ENCODE measurements at places on chromosomes 7 and 10.

DNA sequence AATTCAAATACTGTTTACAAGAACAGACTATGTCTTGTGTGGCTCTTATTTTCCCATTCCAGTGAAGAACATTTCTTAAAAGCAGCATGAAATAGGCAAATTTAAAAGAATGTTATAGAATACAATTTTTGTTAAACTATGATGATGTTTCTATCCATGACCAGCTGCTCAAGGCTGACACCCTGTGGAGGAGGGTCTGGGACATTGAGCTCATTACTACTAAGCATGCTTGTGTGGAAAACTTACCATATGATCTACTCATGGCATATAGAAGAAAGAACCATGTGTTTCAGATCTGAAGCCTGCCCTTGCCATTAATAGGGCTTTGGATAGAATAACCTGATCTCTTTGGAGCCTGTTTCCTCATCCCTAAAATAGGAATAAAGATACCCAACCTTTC, 125.0 kb downstream of the FOXP2 start:
- no peak for DNase-seq

GRCh38 chr7:121336579-121336978, 7.8 kb downstream of the WNT16 start:
- no peak for DNase-seq

DNA sequence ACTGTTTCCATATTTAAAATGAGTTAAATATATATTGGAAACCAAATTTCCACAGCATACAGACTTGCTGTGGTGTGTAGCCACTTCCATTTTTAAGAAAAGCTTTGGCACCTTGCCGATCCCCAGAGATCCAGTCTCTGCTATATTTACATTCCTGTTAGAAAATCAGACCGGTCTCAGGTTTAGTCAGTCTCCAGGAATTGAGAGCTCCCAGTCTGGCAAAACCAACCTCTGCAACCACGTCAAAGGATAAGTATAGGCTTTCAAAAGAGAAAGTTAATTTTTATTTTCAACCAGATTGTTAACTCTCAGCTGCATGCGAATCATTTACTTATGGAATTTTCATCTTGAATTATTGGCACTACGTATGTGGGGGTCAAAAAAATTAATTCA, 28.2 kb downstream of the PUS7 start:
- DNase-seq = peak; percentile 61

- DNase-seq = peak; percentile 77
Measured at GRCh38 chr7:79420464-79420863, 33.0 kb downstream of the MAGI2 start.

- DNase-seq = no peak
Measured at GRCh38 chr10:31126593-31126992, 94.9 kb upstream of the ZNF438 start.

DNA sequence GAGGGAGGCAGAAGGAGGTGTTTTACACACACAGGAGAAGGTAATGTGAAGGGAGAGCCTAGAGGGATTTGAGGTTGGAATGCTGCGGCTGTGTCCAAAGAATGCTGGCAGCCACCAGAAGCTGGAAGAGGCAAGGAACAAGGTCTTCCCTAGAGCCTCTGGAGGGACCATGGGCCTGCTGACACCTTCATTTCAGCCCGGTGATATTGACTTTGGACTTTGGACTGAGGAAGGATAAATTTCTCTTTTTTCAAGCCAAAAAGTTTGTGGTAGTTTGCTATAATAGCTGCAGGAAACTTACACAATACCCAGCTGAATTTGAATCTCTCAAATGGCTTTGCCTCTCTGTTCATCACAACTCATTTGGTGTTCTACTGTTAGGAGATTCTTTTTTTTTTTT, 34.6 kb downstream of the UBN2 start:
- DNase-seq = no peak

- no peak for DNase-seq
Measured at GRCh38 chr10:29839826-29840515, 205.2 kb upstream of the SVIL start.

- DNase-seq = no peak
Measured at GRCh38 chr10:89798092-89798491, 96.7 kb downstream of the KIF20B start.

DNA sequence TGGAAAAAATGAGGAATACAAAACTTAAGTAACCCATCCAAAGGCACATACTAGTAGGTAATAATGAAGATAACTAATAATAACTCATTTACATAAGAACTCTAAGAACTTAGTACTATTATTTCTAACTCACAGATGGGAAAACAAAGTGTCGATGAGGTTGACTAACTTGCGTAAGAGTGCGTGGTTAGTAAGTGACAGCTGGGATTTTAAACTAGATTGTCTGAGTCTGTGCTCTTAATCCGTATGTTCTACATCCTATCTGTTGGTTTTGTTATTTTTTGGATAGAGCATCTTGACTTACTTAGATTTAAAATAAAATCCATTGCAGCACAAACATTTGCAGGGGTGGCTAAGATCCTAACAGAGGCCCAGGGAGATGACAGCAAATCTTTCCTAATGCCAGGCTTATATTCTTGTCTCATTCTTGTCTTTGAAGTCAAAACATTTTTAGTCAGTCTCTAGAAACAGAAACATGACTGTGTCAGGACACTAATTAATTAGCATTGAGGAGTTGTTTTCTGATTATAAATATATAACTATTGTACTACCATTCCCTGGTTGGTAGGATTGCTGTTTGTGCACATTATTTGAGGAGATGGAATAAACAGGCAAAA, 11.7 kb downstream of the RPA3 start:
- no peak for DNase-seq

- DNase-seq = no peak
Measured at GRCh38 chr10:90885176-90885575, 13.4 kb downstream of the RPP30 start.

DNA sequence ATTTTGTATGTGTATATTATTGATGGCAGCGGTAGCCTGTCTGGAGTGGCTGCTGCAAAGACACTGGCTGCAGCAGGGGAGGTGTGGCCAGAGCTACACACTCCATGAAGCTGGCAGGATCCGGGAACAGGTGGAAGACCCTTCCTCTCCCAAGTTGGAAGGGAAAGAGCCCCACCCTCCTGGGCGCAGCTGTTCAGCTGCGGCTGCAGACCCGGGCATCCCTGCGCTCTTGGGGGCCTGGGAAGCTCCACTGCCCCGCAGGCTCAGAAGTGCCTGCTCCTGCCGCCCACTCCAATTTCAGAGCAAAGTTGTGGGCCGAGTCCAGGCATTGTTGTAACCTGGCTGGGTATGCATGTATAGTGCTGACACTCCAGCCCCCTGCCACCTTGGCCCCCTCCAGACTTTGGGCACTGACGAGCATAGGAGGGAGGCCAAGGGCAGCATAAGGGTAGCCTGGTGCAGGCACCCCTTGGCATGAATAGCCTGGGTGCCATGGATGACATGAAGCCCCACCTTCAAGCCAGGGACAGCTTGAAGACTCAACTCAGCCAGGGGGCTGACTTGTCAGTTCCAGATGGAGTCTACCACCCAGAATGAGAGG, 90.7 kb upstream of the TMEM168 start:
- DNase-seq = no peak

- DNase-seq = no peak
Measured at GRCh38 chr10:78545756-78546155, 512.1 kb downstream of the RPS24 start.

DNA sequence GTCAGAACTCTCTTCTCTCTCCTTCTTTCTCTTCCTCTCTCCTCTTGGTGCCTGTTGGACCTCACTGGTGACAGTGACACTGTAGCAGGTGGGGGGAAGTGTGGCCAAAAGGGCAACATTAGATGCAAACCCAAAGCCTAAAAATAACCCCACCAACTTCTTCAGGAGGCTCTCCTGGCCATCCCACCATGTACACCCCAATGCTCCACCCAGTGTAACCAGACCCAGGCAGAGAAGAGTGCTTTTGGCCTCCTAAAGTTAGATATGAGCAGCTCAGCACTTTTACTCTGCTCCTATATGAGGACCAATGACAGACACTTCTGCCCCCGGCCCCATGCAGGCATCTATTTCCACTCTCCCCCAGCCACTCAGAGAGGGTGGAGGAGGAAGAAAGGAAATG, 5.5 kb downstream of the MYOZ1 start:
- DNase-seq = no peak

DNA sequence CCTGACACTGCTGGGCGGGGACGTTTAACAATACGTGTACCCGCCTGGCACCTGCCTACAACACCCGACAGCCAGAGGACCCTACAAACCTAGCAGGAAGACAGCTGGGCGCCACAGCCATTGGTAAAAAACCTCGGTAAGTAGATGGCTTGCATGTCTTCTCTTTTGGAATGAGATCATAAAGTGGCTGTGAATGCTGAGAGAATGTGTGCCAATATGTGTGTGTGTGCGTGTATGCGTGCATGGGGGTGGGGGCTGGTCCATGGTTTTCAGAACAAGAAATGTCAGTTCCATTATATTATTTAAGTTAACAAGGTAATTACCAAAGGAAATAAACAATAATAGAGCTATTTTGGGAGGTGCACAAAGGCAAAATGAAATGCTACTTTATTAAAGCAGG, 39.2 kb downstream of the PAPOLB start:
- DNase-seq = no peak

GRCh38 chr10:16853201-16853600, 36.0 kb upstream of the RSU1 start:
- no peak for DNase-seq

- no peak for DNase-seq
Measured at GRCh38 chr7:139693651-139694388, 84.0 kb downstream of the HIPK2 start.

DNA sequence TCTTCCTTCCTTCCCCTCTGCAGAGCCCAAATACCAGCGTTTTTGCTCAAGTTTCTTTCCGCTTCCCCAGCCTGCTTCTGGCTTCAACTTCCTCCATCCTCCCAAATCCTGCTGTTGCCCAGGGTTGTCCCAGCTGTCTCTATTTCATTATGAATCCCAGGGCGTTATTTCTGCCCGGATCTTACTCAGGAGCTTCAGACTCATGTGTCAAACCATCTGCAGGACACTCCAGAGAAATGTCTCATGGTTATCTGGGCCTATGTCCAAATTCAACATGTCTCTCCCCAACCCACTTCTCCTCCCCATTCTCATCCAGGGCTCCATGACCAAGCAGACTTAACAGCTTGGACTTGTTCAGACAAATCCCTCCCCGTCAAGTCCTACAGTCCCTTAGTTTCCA, 15.6 kb downstream of the ARHGAP22 start:
- DNase-seq = peak; percentile 77

DNA sequence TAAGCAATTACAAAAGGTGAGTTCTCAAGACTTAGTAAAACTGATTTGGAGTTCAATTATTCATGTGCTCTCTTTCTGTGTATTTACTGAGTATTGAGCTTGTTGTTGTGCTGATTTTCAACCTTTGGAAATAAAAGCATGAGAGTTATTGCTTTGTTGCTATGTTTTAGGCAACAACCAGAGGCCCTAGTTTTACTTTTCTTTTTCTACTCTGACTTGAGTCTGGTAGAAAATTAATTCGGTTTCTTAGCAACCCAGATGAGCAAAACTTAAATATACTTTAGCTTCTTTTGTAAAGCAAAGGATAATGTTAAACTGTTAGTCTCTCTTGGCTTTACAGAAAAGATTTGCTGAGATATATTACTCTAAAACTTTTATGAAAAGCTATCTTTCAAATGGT, 66.4 kb upstream of the SCIN start:
- DNase-seq = no peak

DNA sequence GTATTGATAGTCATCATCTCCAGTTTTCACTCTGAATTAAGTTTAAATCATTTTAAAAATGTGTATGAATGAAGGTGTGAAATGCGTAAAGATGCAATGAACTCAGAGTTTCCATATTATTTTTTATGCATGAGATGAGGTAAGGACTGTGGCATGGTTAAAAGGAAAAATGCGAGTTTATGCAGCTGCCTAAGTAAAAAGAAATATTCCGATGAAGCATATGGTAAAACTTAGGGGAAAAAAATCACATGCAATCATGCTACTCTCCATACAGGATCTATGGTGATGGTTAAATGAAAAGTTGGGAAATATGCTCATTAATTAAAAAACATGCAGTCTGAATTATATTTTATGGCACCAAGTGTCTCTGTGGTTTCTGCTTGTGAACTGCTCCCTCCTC, 77.5 kb upstream of the SP8 start:
- DNase-seq = no peak

- no peak for DNase-seq
Measured at GRCh38 chr10:96686514-96686913, 33.8 kb downstream of the PIK3AP1 start.

DNA sequence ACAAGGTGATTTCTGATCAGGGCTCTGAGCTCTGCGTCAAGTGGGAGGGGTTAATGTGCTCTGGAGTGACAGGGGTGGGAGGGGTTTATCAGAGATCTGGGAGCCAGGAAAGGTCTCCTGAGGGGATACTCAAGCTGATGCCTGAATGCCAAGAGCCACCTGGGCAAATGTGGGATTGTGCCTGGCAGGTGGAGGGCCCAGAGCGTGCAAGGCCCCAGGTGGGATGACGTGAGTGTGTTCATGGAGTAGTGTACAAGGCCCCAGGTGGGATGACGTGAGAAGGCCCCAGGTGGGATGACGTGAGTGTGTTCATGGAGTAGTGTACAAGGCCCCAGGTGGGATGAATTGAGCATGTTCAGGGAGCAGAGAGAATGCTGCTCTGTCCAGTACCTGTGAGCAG, 610.3 kb downstream of the PTPRN2 start:
- no peak for DNase-seq

GRCh38 chr7:136947347-136947746, 78.9 kb downstream of the CHRM2 start:
- DNase-seq = no peak

- DNase-seq = no peak
Measured at GRCh38 chr10:83254698-83255097, 884.6 kb upstream of the GHITM start.

DNA sequence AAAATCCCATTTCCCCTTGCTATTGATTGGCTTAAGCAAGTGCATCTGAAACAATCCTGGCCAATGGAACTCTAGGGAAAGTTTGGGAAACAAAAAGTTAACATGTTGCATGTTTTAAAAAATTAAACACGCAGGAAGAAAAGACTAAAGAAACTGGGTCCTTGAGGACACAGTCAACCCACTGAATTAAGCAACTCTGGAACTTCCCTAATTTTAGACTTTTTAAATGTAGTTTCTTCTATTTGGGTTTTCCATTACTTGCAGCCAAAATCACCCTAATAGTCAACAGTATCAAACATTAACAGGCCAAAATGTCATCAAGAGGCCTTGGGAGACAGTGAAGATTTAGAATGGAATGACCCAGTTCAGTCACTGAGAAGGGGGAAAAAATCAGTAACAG, 40.6 kb downstream of the OSBPL3 start:
- no peak for DNase-seq

DNA sequence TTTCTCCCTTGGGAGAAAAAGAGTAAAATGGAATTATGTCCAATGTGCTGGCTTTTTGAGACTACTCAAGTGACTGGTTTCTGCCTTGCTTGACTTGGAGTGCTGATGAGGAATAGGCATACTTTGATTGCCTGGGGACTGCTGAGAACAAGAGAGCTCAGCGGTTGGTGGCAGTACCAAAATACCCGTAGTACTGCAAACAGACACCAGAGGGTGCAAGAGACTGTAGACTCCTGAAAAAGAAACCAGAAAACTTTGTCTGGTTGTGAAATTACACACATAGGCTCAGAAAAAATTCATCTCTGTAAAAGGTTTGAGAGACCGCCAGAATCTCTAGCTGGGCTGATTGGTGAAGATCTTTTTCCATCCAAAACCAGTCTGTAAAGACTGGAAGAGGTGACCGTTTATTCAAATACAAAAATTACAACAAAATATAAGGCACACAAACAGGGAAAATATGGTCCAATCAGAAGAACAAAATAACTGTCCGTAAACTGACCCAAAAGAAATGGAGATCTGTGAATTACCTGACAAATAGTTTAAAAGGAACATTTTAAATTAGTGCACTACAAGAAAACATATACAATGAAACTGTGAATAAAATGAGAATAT, 18.5 kb downstream of the BICC1 start:
- peak; percentile 53 for DNase-seq
